ENCODE measurements at places on chromosomes 5 and 9.
A peak's percentile ranks its signal among the peaks of the same experiment; 100 is the strongest.

DNA sequence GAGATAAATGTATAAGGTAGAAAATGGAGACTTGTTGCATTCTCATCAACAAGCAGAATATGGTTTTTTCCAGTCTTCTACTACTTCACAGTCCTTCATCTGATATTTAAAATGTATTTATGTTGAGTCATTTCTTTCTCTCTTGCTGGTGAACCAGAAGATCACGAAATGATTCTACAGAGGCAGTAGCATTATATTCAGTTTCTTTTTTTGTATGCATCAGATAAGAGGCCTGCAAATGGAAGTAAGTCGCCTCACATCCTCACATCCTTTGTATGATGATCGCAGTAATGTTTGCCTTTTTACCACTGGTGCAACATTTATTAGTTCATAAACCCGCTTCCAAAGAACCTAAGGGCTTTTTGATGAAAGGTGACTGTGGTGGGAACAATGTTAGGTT lies 22.1 kb upstream of the IL13 start:
- DNase-seq = no peak

GRCh38 chr5:2260211-2261003 lies 377.7 kb upstream of the IRX4 start:
- DNase-seq = no peak

GRCh38 chr9:117535434-117535833 lies 120.6 kb upstream of the ASTN2 start:
- DNase-seq = no peak

DNA sequence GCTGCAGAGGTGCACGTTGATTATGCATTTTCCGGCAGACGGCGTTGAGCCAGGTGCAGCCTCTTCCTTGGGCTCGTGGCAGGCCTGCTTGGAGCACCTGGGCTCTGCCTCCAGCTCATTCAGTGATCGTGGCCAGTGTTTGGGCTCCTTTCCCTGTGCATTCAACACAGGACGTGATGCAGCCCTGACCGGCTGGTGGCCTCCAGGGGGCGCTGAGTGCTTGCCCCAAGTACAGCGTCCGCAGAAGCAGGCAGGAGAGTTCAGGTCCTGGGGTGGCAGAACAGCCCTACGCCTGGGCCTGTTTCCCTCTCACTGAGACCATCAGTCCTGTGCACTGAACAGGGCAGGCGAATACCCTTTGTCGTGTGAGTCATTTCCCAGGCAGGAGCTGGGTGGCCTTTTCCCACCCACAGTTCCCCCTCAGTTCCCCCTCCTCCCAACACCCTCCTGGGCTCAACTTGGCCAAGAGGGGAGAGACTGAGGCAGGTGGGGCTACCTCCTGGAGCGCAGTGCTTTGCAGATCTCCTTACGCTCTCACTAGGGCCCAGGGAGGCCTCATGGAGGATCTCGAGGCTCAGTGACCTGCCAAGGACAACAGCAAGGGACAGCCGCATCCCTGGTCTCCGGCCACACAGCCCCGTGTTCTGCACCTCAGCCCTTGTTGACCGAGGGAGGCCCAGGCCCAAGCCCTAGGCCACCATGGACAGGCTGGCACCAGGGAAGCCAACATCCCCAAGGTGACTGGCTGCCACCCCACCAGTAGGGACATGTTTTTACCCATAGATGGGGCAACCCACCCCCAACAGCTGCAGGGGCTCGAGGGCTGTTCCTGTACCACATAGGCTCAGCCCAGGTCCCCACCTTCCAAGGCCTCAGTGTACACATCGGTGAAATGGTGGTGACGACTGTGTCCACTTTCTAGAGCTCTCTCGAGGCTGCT lies 52.9 kb downstream of the LRSAM1 start:
- DNase-seq = peak; percentile 65

GRCh38 chr9:134291452-134291881 lies 34.8 kb upstream of the RXRA start:
- DNase-seq = no peak

DNA sequence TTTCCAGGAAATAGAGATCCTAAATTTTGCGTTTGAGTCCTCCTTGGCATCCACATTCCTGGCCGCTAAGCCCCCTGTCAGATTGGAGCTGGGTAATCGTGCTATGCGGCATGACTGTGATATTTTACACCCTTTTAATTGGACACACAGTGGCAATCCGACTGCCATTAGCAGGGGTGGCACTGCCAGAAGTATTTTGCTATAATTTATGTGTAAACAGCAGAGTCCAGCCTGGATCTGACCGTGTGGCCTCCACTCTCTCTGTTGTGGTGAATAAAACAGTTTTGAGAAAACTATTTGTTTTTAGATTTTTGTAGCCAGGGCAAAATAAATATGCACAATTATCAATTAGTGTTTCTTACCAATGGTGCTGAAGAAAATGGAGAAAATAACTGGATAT lies 281.0 kb upstream of the IRX2 start:
- DNase-seq = no peak
